Right lobe of liver (tissue), 6 donors: ENCODE measurements at places on chromosomes 5 and 9. TPM values are rescaled to one million over a fixed set of nuclear protein-coding genes. Genes with fewer than 3 reads are reported as not detected.
A peak's percentile ranks its signal among the peaks of the same experiment; 100 is the strongest.

GRCh38 chr5:149304195-149305078 is 32.8 kb downstream of the AFAP1L1 start:
- no peaks in the 10 kb centered on the region for H3K27me3 ChIP-seq
- H3K36me3 ChIP-seq, result no peaks in the 10 kb centered on the region
- no peak overlapping the region for H3K4me3 ChIP-seq

GRCh38 chr9:92377876-92378275 is 26.5 kb downstream of the OGN start:
- H3K36me3 ChIP-seq, result no peaks in the 10 kb centered on the region
- H3K27ac ChIP-seq, result no peak overlapping the region
- H3K27me3 ChIP-seq, result no peaks in the 10 kb centered on the region

DNA sequence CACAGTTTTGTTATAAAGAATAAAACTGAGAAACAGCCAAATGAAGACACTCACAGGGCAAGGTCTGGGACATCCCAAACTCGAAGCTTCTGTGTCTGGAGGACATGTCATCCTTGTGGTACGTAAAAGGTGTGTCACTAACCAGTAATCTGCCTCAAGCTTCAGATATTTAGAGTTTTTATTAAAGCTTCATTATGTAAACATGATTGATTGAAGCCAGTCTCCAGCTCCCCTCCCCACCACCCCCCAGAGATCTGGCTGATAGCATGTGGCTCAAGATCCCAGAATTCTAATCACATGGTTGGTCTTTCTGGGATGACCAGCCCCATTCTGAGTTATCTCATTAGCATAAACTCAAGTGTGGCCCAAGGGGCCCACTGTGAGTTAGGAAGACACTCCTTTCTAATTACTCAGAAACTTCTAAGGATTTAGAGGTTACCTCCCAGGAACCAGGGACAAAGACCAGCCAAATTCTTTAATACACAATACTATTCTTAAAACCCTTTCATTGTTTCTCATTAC is 31.4 kb upstream of the ERAP1 start:
- H3K36me3 ChIP-seq, result no peaks in the 10 kb centered on the region
- no peaks in the 10 kb centered on the region for H3K27me3 ChIP-seq
- H3K27ac ChIP-seq, result no peak overlapping the region
- DNase-seq, result no peak
- no peak overlapping the region for H3K4me3 ChIP-seq

- no peak for DNase-seq
Observed at GRCh38 chr5:18761801-18762200, 1127.5 kb downstream of the TAF11L14 start.

- DNase-seq, result no peak
- H3K4me1 ChIP-seq, result no peaks in the 10 kb centered on the region
- H3K27me3 ChIP-seq, result no peaks in the 10 kb centered on the region
Observed at GRCh38 chr5:160660132-160660531, 191.9 kb downstream of the ATP10B start.

GRCh38 chr9:135567311-135567710 is 5.8 kb downstream of the PAEP start:
- no peak for DNase-seq
- H3K4me3 ChIP-seq, result no peak overlapping the region
- H3K4me1 ChIP-seq, result no peaks in the 10 kb centered on the region
- no peak overlapping the region for H3K27ac ChIP-seq

- no peaks in the 10 kb centered on the region for H3K27me3 ChIP-seq
- DNase-seq, result no peak
- H3K27ac ChIP-seq, result no peak overlapping the region
- no peak overlapping the region for H3K4me3 ChIP-seq
- no peaks in the 10 kb centered on the region for H3K36me3 ChIP-seq
- H3K4me1 ChIP-seq, result no peaks in the 10 kb centered on the region
Observed at GRCh38 chr5:174987443-174988012, 263.1 kb downstream of the MSX2 start.

GRCh38 chr5:142465476-142465875 is 140.7 kb upstream of the SPRY4 start:
- no peak overlapping the region for H3K4me3 ChIP-seq
- DNase-seq, result no peak
- H3K36me3 ChIP-seq, result no peaks in the 10 kb centered on the region
- H3K4me1 ChIP-seq, result peaks cover 15% of the 10 kb centered on the region
- no peak overlapping the region for H3K27ac ChIP-seq

DNA sequence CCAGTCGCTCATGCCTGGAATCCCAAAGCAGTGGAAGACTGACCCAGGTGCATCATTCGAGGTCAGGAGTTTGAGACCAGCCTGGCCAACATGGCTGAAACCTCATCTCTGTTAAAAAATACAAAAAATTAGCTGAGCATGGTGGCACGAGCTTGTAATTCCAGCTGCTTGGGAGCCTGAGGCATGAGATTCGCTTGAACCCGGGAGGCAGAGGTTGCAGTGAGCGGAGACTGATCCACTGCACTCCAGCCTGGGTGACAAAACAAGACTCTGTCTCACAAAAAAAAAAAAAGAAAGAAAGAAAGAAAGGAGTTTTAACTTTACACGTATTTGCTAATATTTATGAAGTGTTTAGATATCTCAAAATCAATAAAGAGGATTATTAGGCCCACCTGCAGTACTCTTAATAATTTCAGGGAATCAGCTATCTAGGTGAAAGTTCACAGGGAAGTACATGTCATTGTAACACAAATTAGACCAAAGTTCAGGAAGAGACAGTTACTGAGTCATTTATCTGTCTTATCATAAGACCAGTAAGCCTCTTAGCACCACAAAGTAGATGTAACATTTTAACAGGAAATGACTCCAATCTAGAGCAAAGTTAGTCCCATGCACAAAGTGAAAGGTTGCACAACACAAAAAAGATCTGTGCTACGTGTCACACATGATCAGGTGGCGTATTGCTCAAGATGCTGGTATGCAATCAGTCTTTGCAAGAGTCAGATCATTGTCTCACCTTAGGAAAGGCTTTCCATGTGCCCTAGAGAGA is 34.1 kb upstream of the PLIN2 start:
- no peak overlapping the region for H3K4me3 ChIP-seq
- peaks cover 20% of the 10 kb centered on the region for H3K4me1 ChIP-seq
- H3K27me3 ChIP-seq, result no peaks in the 10 kb centered on the region
- H3K36me3 ChIP-seq, result no peaks in the 10 kb centered on the region
- DNase-seq, result peak; percentile 47

GRCh38 chr9:85224729-85225128 is 517.0 kb downstream of the AGTPBP1 start:
- H3K4me3 ChIP-seq, result no peak overlapping the region
- H3K36me3 ChIP-seq, result no peaks in the 10 kb centered on the region
- no peak overlapping the region for H3K27ac ChIP-seq
- DNase-seq, result no peak

DNA sequence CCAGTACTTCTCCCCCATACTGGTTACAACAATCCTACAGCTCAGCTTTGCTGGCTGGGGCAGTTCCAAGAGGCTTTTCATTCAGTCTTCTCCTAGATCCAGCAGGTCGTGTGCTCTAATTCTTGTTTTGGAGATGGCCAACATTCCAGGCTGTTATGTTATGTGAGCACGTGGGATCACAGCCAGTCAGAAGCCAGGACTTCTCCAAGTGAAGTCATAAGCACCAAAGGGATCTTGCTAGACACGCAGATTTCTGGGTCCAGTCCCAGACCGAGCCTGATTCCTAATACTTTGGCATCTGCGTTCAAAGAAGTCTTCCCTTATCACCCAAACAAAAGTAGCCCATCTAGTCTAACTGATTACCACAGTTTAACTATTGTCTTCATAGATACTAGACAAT is 1.4 kb upstream of the LARP1 start:
- no peaks in the 10 kb centered on the region for H3K36me3 ChIP-seq
- H3K27me3 ChIP-seq, result no peaks in the 10 kb centered on the region
- H3K4me3 ChIP-seq, result no peak overlapping the region
- H3K27ac ChIP-seq, result peak overlapping the region; percentile 93

DNA sequence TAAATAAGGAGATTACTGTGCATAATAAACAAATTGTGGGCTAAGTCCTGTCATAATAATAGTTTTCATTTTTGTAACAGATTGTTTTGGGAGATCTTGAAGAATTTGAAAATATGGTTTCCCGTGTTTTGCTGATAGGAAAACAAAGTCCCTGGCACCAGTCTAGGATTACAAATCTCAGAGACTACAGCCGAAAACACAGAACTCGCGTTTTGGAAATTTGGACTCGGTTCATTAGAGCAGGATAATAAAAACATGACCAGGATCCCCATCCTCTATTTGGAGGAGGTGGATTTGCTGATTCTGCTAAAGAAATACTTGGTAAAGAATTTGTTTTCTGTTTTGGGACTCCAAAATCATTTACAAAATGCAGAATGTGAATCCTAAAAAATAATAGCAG is 1194.4 kb downstream of the DTWD2 start:
- H3K4me1 ChIP-seq, result no peaks in the 10 kb centered on the region
- H3K27me3 ChIP-seq, result no peaks in the 10 kb centered on the region
- no peaks in the 10 kb centered on the region for H3K36me3 ChIP-seq
- H3K4me3 ChIP-seq, result no peak overlapping the region

GRCh38 chr5:105034401-105034763 is 1471.8 kb upstream of the NUDT12 start:
- DNase-seq, result no peak
- H3K27me3 ChIP-seq, result no peaks in the 10 kb centered on the region
- no peaks in the 10 kb centered on the region for H3K36me3 ChIP-seq
- no peak overlapping the region for H3K27ac ChIP-seq
- no peaks in the 10 kb centered on the region for H3K4me1 ChIP-seq

DNA sequence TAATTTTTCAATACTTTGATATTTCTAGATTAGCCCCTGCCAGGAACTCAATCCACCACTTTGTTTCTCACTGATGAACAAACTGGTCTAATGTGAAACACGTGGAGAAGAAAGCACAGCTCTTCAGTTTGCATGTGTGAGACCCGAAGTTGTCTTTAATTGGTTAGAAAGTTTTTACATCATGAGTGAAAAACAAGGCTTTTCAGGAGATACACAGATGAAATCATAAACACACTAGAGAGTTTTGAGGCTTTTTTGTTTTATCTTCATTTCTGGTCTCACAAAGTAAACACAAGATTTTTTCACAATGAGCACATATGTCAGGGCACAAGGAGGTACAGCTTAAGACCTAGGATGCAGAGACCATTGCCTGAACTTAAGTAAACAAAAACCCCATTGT is 84.5 kb upstream of the MOCS2 start:
- no peaks in the 10 kb centered on the region for H3K36me3 ChIP-seq
- no peak overlapping the region for H3K27ac ChIP-seq
- H3K27me3 ChIP-seq, result no peaks in the 10 kb centered on the region
- H3K4me3 ChIP-seq, result no peak overlapping the region

GRCh38 chr9:81683238-81683637 is 6.1 kb downstream of the TLE1 start:
- H3K36me3 ChIP-seq, result no peaks in the 10 kb centered on the region
- H3K4me1 ChIP-seq, result no peaks in the 10 kb centered on the region
- no peak overlapping the region for H3K27ac ChIP-seq
- no peak overlapping the region for H3K4me3 ChIP-seq

DNA sequence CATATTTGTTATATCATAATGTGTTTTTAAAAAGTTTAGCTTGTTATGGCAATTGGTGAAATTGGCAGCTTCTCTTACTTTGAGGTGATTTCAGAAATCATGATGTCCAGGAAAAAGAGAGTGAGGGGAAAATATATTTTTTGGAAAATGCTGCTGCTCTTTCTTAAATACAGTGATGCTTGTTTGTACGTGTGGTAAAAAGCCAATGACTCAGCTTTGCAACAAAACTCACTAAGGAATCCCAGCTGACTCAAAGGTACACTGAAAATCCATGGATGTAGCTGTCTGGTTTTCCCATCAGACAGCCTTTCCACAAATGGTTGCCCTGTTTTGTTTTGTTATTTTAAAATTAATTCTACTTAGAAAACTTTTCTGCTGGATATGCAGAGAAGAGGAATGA is 306.4 kb upstream of the PAPPA start:
- no peak for DNase-seq
- H3K4me1 ChIP-seq, result no peaks in the 10 kb centered on the region
- no peaks in the 10 kb centered on the region for H3K27me3 ChIP-seq
- no peak overlapping the region for H3K27ac ChIP-seq
- no peaks in the 10 kb centered on the region for H3K36me3 ChIP-seq
- no peak overlapping the region for H3K4me3 ChIP-seq

DNA sequence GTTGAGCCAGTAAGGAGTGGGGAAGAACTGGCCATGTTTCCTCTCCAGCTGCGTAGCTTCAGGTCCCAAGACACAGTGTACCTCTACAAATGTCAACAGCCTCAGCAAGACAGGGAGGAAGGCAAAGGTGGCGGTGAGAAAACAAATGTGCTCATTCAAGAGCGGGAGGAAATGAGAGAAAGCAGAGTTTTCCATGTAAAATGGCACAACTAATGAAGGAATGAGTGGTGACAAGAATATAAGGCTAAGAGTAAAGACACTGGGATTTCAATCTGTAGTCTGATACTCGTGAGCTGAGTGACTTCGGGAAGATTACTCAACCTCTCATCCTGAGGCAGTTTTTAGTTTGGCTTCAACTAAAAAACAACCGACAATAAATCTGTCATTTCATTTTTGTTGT is 67.6 kb downstream of the DPYSL3 start:
- no peaks in the 10 kb centered on the region for H3K27me3 ChIP-seq
- no peaks in the 10 kb centered on the region for H3K4me1 ChIP-seq
- H3K36me3 ChIP-seq, result no peaks in the 10 kb centered on the region
- H3K27ac ChIP-seq, result no peak overlapping the region

- DNase-seq, result no peak
- H3K27me3 ChIP-seq, result no peaks in the 10 kb centered on the region
- H3K4me1 ChIP-seq, result peaks cover 22% of the 10 kb centered on the region
- H3K4me3 ChIP-seq, result no peak overlapping the region
- H3K36me3 ChIP-seq, result no peaks in the 10 kb centered on the region
Observed at GRCh38 chr5:75620184-75620959, 9.1 kb downstream of the ANKDD1B start.

- no peaks in the 10 kb centered on the region for H3K4me1 ChIP-seq
- H3K36me3 ChIP-seq, result no peaks in the 10 kb centered on the region
- no peak overlapping the region for H3K27ac ChIP-seq
- DNase-seq, result no peak
Observed at GRCh38 chr9:316382-316965, 101.8 kb downstream of the DOCK8 start.

DNA sequence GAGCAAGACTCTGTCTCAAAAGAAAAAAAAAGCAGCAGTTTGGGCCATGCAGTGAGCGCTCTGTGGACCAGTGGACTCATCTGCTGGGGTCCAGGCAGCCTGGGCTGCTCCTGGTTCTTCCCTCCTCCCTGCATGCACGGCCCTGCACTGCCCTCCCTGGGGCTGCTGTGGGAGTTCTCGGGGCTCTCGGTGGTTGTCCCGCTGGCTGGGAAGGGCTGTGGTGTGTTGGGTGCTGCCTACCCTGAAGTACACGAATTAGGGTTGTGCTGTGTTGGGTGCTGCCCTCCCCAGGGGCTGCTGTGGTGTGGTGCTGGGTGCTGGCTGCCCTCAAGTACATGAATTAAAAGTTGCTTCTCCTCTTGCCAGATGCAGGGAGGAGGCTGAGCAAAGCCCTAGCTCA is 18.3 kb upstream of the CLPTM1L start:
- H3K36me3 ChIP-seq, result no peaks in the 10 kb centered on the region
- H3K4me1 ChIP-seq, result no peaks in the 10 kb centered on the region
- H3K27me3 ChIP-seq, result no peaks in the 10 kb centered on the region
- DNase-seq, result no peak

The NCS1 gene
- total RNA-seq, result 3.3 TPM

The PCDHB10 gene
- 0.09 TPM for total RNA-seq

The FOXI1 gene
- not detected for total RNA-seq

The TLX3 gene
- not detected for total RNA-seq

The SLC22A4 gene
- 0.58 TPM for total RNA-seq

The QRFP gene
- 3.3 TPM for total RNA-seq

The IRX4 gene
- not detected for total RNA-seq

The PCDHAC2 gene
- 1.6 TPM for total RNA-seq

The GDNF gene
- 0.25 TPM for total RNA-seq

The GPR21 gene
- total RNA-seq, result 0.46 TPM

The CDC25C gene
- total RNA-seq, result 0.43 TPM

The HRH2 gene
- total RNA-seq, result 0.39 TPM
